WTC11 (cell line): ENCODE measurements at places on chromosomes 12 and 14. TPM values are rescaled to one million over a fixed set of nuclear protein-coding genes. Genes with fewer than 3 reads are reported as not detected.
A peak's percentile ranks its signal among the peaks of the same experiment; 100 is the strongest.

FKBP3 gene
- 118 TPM in 3 replicates for total RNA-seq

FOXM1 gene
- total RNA-seq: 99.6 to 118 TPM (median 100 TPM) in 3 replicates

FSCB gene
- not detected in 3 replicates for total RNA-seq

ANAPC7 gene
- total RNA-seq: 82.8 to 93.4 TPM (median 87.0 TPM) in 3 replicates

MAP4K5 gene
- total RNA-seq: 42.8 to 48.8 TPM (median 46.7 TPM) in 3 replicates

MYO1A gene
- 0.32 to 0.87 TPM (median 0.71 TPM) in 3 replicates for total RNA-seq

SERPINA12 gene
- total RNA-seq: not detected in 3 replicates

VRK1 gene
- total RNA-seq: 67.3 to 73.6 TPM (median 69.6 TPM) in 3 replicates

MGP gene
- total RNA-seq: 0.32 to 0.96 TPM (median 0.66 TPM) in 3 replicates

IL23A gene
- 2.9 to 3.0 TPM (median 2.9 TPM) in 3 replicates for total RNA-seq

ZDHHC22 gene
- 38.6 to 47.7 TPM (median 39.3 TPM) in 3 replicates for total RNA-seq

DNA sequence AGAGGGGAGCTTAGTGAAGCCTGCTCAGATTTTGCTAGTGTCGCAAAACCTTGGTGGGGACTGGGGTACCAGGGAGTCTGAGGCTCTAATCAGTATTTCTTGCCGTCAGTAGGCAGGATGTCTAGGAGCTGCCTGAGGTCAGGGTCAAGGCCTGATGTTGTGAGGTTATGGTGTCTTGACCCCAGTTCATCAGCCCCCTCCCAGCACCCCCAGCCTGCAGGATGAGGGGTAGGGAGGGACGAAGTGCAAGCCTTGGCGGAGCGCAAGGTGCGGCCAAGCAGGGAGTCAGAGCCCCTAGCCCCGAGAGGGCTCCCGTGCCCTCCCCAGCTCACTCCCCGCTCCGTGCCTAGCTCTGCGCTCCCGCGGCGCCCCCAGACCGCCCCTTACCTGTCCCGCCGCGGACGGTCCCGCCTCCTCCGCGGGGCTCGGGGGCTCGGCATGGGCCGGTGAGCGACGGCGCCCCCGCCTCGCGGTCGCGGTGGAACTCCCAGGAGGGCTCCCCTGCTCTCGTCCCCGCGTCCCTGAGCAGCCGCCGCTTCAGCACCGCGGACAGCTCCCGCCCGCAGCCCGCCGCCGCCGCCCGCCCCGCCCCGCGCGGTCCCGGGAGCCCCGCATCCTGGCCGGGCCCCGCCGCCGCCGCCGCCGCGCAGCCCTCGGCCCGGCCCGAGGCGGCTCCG lies 347 bp downstream of the SYNDIG1L start:
- DNase-seq: peak; percentile 82

DNA sequence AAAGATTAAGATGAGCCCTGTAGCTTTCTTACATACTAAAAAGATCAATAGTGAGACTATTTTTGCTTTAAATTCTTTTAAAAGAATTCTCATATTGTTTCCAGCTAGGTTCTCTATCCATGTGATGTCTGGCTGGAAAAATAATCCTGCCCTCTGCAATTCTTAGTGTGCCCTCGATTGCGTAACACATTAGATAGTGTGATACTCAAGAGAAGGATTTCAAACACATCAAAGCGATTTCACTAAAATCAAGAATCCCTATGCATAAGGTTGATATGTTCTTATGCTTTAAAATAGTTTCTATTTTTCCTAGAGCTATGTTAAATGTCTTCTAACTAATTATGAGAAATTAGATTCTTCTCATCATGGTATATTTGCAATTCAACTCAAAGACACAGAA lies 127.3 kb upstream of the PLEKHA5 start:
- no peak for DNase-seq

DNA sequence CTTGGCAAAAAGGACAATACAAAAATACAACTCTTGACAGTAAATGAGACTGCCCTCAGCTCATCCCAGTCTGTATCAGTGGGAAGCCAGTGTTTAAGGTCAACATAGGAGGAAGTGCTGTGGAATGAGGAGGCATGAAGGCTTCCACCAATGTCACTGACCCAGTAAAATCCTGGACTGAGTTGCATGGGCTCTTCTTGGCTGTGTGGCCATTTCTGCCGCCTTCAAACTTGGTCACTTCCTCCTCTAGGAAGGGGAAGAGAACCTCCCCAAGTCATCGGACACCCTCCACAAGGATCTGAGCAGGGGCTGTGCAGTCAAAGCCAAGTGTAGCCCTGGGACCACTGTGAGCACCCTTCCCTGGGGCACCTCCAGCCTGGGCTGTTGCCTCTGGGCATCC lies 11.9 kb downstream of the GPR68 start:
- no peak for DNase-seq

GRCh38 chr12:114237230-114237629 lies 168.7 kb downstream of the TBX5 start:
- no peak for DNase-seq

DNA sequence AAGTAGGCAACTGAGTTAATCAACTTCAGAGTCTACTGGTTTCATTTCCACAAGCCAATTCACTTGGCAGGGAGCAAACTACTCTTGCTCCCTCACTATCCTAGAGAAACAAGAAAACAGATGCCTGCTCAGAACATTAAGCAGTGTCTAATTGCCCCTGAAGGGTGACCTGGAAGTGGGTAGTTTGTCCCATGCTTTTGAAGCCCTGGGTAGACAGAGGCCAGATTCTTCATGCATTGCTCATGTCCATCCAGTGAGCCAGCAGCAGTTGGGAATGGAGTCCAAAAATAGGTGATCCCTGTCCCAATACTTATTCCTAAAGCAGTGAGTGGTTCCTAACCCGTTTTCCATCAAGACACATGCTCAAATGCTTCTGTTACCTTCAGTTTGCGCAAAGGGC lies 48.8 kb downstream of the BICDL1 start:
- no peak for DNase-seq

DNA sequence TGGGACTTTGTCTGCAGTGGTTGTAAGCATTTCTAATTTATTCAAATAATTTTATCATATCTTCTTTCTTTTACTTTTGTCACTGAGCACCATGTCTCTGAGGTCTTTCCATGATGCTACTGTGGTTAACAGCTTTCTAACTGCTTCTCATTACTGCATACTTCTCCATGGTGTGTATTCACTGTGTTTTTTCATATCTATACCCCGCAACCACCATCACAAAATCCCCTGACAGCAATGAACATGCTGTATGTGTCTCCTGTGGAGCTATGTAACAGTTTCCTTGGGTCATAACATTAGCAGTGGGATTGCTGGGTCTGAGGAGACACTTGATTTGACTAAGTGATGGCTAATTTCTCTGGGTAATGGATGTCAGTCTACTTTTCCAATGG lies 29.2 kb upstream of the CHST11 start:
- no peak for DNase-seq

DNA sequence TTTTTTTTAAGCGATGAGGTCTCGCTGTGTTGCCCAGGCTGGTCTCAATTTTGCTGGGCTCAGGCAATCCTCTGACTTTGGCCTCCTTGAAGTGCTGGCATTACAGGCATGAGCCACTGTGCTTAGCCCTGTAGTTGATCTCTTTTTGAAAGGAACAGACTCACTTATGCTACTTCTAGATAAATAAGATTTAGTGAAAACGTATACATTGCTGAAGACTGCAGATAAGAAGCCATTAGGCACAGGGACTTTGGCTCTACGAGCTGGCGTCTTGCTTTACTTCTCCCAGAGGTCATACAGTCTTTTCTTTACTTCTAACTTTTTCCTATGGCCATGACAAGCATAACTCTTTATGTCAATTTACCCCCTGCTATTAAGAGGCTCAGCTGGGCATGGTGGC lies 9.4 kb downstream of the PTGR2 start:
- DNase-seq: no peak

DNA sequence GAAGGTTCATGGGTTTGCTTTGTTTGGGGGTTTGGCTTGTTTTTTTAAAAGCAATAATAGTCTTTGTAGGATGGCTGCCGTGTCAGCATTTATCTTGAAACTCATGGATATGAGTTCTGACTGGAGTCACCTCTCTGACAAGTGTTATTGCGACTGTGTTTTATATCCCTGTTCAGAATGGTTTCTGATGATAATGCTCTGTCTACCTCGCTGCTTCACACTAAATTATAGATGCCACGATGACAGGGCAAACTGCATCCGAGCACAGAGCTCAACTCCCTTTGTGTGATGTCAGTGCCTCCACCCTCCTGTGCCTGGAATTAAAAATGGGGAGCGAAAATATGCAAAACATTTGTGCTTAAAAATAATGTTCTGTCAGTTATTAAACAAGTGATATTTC lies 250.8 kb downstream of the EGLN3 start:
- no peak for DNase-seq

DNA sequence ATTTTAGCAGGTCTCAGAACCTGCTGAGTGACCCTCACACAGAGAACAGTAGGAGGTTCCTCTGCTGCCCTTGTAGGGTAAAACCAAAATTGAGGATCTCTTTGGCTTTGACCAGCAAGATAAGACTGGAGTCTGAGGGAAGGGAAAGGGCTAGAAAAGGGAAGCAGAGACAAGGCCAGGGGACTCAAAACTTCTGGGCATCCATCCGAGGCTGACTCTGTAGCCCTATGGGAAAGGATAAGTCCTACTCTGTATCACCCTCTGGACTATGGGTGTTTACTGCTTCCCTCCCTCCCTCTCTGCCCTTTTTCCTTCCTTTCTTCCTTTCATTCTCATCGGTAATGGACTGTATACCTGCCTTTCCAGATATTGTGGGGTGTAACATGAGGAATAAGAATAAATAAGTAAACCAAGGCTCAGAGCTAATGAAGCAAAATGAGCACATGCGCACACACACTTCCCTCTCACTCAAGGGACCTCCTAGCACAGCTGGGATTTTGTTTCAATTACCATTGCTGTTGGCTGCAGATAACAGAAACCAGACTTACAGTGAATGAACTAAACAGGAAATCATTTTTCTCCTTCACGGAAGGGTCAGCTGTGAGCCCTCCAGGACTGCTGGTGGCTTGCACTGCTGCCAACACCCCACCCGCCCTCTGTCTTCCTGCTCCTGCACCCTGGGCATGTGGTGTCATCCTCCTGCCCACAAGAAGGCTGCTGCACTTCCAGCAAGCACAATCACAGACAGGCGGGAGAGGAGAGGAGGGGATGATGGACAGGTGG lies 404.4 kb upstream of the CCDC196 start:
- no peak for DNase-seq

DNA sequence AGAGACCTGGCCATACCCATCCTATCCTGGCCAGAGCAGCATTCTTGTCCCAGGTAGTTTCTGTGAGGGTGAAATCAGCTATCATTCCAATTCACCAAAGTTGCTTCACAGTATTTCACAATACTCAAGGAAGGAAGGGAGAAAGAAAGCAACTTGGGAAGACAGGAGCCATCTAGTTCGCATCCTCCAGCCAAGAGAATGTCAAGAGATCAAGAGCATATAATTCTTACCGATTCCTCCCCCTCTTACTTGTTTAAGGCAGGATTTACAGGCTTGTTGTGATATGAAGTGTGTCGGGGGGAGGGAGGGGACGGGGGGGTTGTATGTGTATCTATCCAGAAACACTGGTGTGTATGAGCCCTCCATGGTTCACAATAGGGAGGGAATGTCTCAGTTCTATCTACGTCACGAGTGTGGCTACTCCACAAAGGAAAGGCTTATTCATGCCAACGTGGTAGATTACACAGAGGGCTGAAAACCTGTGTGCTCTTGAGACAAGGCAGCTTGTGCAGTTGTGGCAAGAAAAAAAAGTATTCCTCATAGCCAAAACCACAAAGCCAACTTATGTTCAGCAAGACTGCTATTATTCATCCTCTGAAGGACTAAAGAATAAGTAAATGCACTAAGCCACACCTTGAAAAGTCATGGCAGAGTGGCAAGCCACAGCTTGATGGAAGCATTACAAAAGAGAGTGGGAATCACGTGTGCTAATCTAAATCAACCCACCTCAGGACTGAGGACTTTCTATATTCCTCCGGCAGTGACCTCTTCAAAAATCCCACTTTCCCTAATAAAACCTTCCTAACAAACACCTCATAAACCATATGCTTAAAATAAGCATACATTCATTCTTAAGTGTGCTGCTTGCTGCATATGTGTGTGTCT lies 35.0 kb downstream of the CORO1C start:
- no peak for DNase-seq
